ENCODE measurements at places on chromosomes 7 and 10.

GRCh38 chr7:6385909-6386560 lies 61.7 kb downstream of the DAGLB start:
- DNase-seq: no peak

DNA sequence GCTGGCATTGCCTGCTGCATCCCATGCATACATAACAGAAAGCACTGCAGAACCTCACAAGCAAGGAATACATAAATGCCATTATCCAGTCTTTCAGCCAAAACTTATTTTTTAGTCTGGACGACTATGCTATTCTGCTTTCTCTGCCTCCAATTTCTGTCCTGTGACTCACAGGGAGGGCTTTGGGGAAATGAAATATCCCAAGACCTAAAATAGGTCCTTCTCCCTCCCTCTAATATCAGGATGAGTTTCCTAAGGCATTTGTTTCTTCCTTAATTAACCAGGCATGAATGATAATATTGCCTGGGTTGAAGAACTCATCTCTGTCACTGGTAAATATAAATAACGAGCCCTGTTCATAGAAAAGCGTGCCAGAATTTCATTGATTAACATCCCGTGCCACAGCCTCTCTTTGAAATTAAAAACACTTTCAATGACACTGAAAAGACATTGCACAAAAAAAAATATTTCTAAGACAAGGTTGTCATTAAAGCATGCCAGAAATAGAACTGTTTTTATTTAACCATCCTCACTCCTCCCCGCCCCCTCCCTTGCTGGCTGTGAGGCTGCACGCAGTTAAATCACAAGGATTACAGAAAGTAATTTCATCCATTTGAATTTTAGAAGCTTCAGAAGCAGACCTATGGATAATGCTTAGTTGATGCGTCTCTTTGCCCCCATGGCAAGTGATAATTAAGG lies 103.0 kb upstream of the ANKRD1 start:
- no peak for DNase-seq

GRCh38 chr10:46197050-46197449 lies 89.7 kb upstream of the ANTXRL start:
- DNase-seq: no peak

GRCh38 chr7:77881871-77882270 lies 83.3 kb downstream of the PHTF2 start:
- DNase-seq: no peak

- no peak for DNase-seq
Observed at GRCh38 chr7:96189129-96189820, 132.6 kb downstream of the SLC25A13 start.

DNA sequence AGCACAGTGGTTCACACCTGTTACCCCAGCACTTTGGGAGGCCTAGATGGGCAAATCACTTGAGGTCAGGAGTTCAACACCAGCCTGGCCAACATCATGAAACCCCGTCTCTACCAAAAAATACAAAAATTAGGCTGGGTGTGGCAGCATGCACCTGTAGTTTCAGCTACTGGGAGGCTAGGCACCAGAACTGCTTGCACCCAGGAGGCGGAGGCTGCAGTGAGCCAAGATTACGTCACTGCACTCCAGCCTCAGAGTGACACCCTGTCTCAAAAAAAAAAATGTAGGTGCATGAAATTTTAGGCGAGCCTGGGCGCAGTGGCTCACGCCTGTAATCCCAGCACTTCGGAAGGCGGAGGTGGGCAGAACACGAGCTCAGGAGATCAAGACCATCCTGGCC lies 9.6 kb downstream of the BCL7B start:
- no peak for DNase-seq

- no peak for DNase-seq
Observed at GRCh38 chr7:31776616-31777015, 89.6 kb downstream of the PPP1R17 start.

DNA sequence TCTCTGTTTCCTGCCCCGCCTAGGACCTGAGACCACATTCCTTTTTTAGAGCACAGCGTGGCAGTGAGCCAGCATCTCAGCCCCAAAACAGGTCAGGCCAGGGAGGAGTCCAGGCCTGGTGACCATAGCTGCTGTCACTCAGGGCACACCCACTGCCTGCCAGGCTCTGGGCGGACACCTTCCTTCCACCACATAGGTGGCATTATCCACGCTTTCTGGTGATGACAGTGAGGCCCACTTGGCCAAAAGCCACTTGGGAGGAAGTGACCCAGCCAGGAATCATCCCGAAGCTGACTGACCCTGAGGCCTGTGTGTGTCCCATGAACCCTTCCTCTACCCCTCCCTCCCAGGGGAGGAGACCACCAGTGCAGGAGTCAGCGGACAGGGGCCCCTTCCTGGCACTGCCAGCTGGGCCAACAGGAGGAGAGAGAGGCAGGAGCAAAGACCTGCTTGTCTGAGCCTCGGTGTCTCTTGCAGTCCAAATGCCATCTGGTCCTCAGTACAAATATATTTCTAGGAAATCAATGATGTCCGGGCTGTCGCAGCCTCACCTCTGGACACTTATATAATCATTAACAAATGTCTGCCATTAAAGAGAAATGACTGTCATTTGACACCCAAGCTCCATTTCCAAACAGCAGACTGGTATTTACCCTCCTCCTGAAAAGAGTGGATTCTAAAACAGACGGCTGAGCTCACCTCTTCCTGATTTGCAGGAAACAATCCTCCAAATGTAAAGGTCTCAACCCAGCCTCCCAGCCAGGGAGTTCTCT lies 63.0 kb downstream of the ABRAXAS2 start:
- DNase-seq: no peak

- DNase-seq: no peak
Observed at GRCh38 chr7:132655131-132655727, 79.0 kb upstream of the PLXNA4 start.
